ENCODE measurements at places on chromosomes 1 and 21. TPM values are rescaled to one million over a fixed set of nuclear protein-coding genes. Genes with fewer than 3 reads are reported as not detected.

The CEP104 gene
- total RNA-seq: 16.4 TPM

The MPL gene
- not detected for total RNA-seq

The LMX1A gene
- not detected for total RNA-seq

The C1orf198 gene
- total RNA-seq: 9.3 TPM

The NKAIN1 gene
- total RNA-seq: not detected

The CFHR1 gene
- not detected for total RNA-seq

The FCRL1 gene
- total RNA-seq: not detected

The FCN3 gene
- total RNA-seq: not detected

The MX2 gene
- 0.80 TPM for total RNA-seq

The TNFRSF14 gene
- 17.6 TPM for total RNA-seq

The TCP10L gene
- not detected for total RNA-seq

The CFHR3 gene
- total RNA-seq: not detected

The FLG gene
- under 0.01 TPM for total RNA-seq

The TMPRSS3 gene
- not detected for total RNA-seq

The RNF186 gene
- total RNA-seq: not detected

The AMY2B gene
- 0.65 TPM for total RNA-seq

The HTR6 gene
- total RNA-seq: not detected

The C1orf226 gene
- 1.7 TPM for total RNA-seq

Data from epithelial cell of alveolus of lung (primary cell).